Fibroblast of mammary gland (primary cell): ENCODE measurements at places on chromosomes 3 and 15.

DNA sequence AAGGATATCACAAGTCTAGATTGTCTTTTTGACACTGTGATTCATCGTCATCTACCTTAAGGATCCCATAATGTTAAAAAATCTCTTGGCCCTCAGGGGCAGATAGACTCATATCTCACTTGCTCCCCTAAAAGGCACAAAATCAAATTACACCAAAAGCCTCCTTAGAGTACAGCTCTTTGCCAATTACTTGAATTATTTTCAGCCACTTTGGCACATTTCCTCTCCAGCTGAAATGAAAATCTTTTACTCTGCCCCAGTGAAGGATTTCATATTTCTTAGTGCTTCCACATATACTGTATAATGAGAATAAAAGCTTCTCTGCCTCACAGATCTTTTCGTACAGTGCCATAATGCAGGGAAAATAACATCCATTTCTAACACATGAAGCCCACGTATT lies 190.7 kb upstream of the GBE1 start:
- DNase-seq, result no peak

- DNase-seq, result no peak
Measured at GRCh38 chr15:94359716-94360115, 128.4 kb downstream of the MCTP2 start.

DNA sequence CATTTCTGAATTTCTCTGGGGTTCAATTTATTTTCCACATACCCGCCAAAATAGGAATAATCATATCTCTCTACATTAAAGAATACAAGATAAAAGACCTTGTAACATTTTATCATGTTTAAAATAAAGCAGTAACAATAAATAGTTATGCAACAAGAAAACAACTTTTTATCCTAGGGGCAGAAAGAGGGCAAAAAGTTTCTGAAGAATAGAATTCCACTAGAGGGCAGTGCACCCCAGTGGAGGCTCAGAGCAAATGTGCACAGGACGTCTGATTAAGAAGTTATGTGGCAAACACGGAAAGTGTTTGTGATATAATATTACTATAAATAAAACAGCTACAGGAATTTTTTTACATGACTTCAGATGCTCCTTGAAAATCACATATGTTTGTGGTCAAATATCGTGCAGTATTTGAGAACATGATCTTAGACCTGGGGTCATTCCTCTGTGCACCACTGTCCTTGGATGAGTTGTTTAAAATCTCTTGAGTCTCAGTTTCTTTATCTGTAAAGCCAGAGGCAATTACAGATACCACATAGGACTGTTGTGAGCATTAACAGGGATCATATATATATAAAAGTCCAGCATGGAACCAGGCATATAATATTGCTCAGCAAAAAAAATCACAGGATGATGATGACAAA lies 13.2 kb upstream of the PIK3R4 start:
- DNase-seq, result peak; percentile 62

DNA sequence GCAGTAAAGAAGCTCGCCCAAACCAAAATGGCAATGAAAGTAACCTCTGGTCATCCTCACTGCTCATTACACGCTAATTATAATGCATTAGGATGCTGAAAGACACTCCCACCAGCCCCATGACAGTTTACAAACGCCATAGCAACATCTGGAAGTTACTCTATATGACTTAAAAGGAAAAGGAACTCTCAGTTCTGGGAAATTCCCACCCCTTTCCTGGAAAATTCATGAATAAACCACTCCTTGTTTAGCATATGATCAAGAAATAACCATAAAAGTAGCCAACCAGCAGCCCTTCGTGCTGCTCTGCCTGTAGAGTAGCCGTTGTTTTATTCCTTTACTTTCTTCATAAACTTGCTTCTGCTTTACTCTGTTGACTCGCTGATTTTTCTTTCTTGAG lies 164.6 kb downstream of the SMAD6 start:
- no peak for DNase-seq

GRCh38 chr3:154182975-154183374 lies 61.8 kb downstream of the ARHGEF26 start:
- no peak for DNase-seq

DNA sequence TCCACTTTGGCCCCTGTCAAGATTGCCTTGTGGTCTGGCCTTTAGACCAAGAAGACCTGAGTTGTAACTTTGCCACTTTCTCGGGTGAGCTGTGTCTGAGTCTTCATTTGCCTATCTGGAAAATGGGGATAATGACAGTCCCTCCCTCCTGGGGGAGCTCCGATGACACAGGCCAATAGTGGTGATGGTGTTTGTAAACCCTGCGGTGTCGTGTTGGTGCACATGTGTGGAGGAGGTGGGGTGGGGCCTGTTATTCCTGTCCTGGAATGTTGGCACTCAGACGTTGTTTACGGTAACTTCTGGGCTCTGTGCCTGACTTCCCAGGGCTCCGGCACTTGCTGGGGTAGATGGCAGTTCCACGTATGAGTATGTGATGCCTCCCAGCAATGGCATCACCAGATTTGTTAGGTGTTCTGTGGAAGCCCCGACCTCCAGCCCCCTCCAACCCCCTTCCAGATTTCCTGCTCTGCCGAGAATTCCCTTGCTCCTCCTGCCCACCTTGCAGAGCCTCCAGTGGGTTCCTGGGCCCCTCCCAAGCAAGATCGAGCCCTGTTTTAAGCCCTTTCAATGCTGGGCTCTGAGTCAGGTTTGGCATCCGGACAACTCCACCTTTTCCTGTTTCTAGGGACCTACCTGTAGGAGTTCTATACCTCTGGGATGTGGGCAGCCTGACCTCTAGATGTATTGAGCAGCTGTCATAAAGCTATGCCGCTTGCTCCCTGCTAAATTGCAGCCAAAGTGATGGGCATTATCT lies 31.4 kb downstream of the HRH1 start:
- DNase-seq, result peak; percentile 95

- peak; percentile 39 for DNase-seq
Measured at GRCh38 chr15:58465866-58466517, 34.2 kb downstream of the LIPC start.

- DNase-seq, result no peak
Measured at GRCh38 chr15:65028338-65028737, 1.1 kb downstream of the MTFMT start.

GRCh38 chr3:15676259-15676658 lies 74.7 kb downstream of the BTD start:
- DNase-seq, result no peak

GRCh38 chr3:187713504-187713903 lies 11.1 kb upstream of the RTP2 start:
- peak; percentile 64 for DNase-seq

DNA sequence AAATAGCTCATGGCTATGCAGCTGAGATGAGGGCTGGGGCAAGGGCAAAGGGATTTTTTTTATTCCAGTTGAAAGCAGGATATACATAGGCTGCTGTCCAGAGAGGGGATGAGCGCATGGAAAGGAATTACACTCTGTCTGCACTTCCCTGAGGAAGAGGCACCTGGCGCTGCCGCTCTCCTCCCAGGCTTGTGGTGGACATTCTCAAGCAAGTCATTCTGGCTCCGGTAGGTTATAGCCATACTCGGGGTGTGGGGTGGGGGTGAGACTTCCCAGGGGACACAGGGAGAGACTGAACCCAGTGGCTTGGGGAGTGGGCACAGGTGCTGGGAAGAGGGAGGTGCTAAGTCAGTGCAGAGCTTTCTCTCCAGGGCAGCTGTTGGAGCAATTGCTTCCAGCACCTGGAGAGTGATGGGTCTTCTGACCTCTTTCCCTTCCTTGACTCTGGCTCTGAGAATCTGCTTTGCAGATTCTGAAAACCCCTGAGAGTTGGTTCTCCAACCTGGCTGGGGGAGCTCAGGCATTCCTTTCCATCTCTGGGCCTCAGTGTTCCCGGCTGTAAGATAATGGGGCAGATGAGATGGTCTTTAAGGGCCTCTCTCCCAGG lies 24.3 kb downstream of the CYP8B1 start:
- no peak for DNase-seq

- no peak for DNase-seq
Measured at GRCh38 chr3:47000922-47001730, 21.7 kb downstream of the NBEAL2 start.

- no peak for DNase-seq
Measured at GRCh38 chr3:195701042-195701915, 19.5 kb upstream of the MUC20 start.

GRCh38 chr3:20561166-20561565 lies 375.2 kb upstream of the SGO1 start:
- peak; percentile 49 for DNase-seq

GRCh38 chr3:168705412-168705811 lies 609.7 kb upstream of the GOLIM4 start:
- DNase-seq, result no peak

DNA sequence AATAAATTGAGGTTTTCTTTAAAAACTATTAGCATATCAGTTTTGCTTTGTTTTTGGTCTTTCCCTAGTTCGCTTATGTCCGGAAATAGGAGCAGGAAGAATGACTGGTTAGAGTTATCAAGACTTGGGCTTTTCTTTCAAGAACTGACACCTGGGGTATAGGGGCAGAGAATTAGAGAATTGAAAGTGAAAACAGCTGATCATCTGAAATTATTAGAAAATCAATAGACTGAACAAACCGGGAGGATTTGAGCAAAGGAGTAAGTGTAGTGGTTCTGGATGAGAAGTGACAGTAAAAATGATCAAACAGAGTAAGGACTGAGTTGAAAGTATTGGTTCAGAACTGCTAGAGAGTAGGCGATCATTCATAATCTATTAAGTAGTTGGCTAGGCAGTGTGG lies 6.0 kb downstream of the MINDY2 start:
- no peak for DNase-seq

- DNase-seq, result no peak
Measured at GRCh38 chr15:92101708-92102394, 248.3 kb downstream of the SLCO3A1 start.

- DNase-seq, result no peak
Measured at GRCh38 chr3:58473275-58473674, 18.6 kb upstream of the KCTD6 start.

DNA sequence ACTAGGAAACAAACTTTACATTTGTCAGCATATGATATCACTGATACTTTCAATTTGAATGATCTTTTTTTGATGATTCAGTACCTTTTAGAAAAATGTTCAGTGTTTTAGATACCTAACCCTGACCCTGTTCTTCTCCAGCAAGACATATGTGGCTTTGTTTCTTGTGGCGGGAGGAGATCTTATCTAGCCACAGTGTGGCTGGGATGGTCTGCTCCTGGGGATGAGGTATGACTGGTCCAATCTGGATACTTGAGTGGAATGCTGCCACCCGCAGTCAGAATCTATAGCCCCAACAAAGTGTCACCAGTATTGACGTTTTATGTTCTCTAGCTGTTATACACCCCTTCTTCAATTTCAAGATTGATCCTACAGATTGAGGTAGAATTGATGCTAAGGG lies 439.0 kb upstream of the GOLIM4 start:
- no peak for DNase-seq

GRCh38 chr3:42652611-42653302 lies 740 bp upstream of the ZBTB47 start:
- DNase-seq, result peak; percentile 84

DNA sequence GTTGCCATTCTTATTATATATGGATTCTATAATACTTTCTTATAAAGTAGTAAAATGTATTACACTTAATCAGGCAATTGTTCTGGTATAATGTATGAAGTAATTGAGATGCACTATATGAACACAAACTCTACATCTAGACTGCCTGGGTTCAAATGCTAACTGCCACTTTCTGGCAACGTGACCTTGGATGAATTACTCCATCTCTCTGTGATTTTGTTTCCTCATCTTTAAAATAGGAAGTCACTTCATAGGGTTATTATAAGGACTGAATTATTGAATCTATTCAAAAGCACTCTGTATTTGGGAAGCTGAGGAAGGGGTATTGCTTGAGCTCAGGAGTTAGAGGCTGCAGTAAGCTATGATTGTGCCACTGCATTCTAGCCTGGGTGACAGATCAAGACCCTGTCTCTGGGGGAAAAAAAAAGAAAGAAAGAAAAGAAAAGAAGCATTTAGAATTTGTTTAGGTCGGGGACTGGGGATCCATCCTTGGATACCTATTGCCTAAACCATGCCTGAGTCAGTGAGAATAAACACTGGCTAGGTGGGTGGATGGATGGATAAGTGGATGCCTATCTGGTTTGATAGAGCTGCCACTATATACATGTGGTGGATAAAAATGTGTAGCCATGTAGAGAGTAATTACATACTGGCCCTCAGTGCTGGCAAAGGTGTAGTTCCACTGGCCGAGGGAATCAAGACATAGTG lies 2.5 kb downstream of the TM4SF1 start:
- no peak for DNase-seq

GRCh38 chr3:66385066-66385465 lies 115.8 kb downstream of the LRIG1 start:
- no peak for DNase-seq

DNA sequence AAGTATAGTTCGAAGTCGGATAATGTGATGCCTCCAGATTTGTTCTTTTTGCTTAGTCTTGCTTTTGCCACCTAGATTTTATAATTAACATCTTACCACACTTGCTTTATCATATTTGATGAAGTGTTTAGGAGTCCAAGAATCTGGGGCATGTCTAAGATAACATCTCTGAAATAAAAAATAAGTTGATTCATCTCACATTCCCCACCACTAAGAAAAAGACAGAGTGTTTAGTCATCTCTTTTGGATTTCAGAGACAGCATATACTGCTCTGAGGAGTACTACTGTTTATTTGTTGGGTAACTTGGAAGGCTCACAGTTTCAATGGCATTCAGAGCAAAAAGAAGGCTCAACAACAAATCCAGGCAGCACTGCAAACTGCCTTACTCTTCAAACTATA lies 324.2 kb upstream of the ATP11B start:
- no peak for DNase-seq
